ENCODE measurements at places on chromosomes 3 and 15.

GRCh38 chr3:185763347-185764005, 61.4 kb downstream of the IGF2BP2 start:
- no peak for DNase-seq

- no peak for DNase-seq
Observed at GRCh38 chr15:25785641-25786025, 77.5 kb downstream of the ATP10A start.

DNA sequence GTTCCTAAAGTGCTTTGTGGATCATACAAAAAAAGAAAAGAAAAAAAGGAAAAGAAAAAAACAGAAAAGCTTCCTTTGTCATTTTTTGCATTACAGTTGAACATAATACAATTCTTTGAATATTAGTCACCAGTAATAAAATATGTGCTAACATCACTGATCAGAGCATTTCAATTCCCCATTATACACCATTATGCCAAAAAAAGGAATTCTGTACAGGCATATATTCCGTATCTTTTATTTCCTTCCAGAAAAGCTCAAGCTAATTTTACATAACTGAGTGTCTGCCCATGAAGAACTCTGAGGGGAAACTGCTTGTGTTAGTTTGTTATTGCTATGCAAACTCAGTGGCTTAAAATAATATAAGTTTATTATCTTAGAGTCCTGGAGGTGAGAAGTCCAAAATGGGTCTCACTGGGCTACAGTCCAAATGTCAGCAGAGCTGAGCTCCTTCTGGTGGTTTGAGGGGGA, 377.9 kb downstream of the GAP43 start:
- DNase-seq, result no peak

DNA sequence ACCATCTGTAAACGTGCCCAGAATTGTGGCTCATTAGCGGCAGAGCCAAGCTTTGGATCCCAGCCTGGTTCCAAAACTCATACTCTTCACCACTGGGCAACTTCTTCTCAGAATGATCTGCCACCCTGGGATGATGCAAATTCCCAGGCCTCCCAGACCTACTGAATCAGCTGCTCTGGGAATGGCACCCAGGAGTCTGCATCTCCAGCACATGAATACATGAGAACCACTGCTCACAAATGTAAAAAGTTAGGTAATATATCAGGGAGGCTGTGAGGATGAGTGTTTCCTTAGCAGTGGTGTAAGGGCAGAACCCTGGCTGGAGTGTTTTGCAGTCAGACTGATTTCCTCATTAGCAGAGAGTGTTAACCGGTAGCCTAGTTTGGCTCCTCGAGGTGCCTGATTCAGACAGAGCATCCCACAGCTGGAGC, 94.2 kb downstream of the LIPC start:
- no peak for DNase-seq

- DNase-seq, result peak; percentile 33
Observed at GRCh38 chr3:183255348-183255730, 2.3 kb downstream of the B3GNT5 start.

DNA sequence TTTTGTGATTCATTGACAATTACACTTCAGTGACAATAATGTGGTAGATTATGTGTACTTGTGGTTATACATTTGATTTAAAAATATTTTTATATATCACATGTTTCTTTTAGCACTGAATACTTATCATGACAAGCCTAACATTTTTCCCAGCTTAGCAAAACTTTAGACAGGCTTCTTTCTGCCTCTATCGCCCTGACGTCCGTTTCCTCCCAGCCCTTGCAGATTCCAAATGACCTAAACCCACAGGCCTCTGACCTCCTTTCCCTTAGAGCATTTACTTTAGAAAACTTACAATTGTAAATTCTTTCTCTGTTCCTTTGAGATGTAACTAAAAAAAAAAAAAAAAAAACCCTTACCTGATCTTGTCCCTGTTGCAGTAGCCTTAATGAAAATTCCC, 326.1 kb downstream of the UNC13C start:
- no peak for DNase-seq

DNA sequence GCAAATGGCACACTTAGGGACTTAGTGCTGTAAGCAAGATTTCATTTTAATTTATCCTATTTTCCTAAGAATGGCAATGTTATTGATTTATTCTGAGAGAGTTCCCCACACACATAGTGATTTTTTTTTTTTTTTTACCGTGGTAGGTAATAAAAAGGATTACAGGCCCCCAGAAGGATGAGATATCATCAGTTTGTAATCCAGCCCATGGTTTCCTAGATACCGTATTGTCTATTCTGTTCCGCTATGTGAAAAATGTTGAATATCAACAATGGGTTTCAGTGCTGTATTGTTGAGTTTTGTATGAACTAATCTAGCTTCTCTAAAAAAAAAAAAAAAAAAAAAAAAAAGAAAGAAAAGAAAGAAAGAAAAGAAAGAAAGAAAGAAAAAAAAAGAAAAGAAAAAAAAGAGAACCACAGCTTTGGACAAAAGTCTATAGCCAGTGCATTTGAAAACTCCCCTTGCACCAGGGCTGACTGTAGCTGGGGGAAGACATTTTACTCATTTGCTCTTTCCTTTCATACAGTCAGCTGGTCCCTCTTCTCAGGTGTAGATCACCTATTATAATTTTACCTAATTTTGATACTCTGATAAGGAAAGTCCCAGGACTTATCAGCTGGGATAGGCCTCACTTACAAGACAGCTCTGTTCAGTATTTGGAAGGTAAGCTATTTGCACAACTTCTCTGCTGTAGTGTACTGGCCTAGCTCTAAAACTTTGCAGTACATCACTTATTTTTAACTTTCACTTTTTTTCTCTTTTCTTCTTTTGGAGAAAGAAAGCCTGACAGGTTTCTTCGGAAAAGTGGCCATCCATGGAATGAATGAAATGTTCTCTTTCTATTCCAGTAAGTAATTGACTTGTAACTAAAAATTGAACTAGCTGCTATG, 101.4 kb upstream of the SOX2 start:
- DNase-seq, result no peak

GRCh38 chr3:24405057-24405456, 89.6 kb downstream of the THRB start:
- DNase-seq, result no peak

DNA sequence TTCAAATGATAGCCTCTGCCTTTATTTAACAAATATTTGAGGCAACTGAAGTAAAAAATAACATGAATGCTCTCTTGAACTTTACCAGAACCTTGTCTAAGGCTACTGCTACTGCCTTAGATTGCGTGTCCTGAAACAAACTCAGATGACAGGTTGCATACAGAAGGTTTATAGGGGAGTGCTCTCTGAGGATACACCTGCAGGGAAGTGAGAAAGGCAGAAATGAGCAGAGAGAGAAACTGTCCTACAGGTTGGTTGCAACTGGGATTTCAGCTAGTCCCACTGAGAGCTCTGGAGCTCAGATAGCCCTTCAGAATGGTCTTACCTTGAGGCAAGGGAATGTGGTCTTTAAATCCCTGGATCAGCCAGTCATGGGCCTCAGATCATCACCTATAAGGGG, 165.5 kb downstream of the IL5RA start:
- no peak for DNase-seq

DNA sequence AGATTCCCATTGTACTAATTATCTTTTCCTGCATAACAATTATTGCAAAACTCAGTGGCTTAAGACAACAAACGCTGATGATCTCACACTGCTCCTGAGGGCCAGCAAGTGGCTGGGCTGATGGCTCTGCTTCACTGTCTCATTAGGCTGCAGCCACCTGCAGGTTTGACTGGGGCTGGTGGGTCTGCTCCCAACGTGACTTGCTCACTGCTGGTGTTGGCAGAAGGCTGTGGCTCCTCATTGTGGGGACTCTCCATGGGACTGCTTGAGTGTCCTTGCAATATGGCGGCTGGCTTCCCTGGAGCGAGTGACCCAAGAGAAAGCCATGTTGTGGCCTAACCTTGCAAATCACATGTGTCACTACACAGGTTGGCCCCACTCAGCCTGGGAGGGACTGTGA, 71.1 kb downstream of the PLXNA1 start:
- no peak for DNase-seq

- no peak for DNase-seq
Observed at GRCh38 chr3:20125897-20126296, 60.1 kb downstream of the SGO1 start.

DNA sequence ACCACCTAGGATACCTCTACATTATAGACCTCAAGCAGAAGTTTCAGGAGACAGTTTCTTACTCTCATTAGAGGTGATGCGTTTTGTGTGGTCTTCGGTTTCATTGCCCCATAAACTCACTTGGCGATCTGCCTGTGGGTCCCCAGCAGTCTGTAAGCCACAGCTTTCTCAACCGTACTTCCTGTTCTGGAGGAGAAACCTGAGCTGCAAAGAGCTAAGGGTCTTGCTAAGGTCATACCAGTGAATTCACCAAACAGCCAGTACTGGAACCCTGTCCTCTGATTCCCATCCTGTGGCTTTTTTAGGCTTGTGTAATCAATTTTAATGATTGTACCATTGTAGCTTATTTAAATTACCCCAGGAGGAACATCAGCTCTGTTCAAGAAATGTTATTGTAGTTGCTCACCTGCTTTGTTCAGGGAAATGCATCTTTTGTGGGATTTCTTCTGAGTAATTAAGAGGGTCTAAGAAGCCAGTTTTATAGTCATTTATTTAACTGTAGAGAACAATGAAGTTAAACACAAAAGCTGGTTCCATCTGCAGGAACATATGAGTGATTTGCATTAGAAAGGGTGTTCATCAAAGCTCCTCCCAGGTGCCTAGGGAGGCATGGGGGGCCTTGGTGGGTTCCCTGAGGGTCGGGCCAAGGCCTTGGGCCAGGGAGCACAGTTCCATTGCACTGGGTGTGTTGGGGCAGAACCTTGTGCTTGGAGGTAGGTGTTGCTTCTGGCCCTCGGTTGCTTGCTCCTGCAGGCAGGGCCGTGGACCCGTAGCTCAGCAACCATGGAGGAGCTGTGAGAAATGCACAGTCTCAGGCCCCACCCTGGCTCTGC, 69.6 kb downstream of the APBA2 start:
- DNase-seq, result no peak

- no peak for DNase-seq
Observed at GRCh38 chr15:101067660-101068522, 148.7 kb downstream of the LRRK1 start.

DNA sequence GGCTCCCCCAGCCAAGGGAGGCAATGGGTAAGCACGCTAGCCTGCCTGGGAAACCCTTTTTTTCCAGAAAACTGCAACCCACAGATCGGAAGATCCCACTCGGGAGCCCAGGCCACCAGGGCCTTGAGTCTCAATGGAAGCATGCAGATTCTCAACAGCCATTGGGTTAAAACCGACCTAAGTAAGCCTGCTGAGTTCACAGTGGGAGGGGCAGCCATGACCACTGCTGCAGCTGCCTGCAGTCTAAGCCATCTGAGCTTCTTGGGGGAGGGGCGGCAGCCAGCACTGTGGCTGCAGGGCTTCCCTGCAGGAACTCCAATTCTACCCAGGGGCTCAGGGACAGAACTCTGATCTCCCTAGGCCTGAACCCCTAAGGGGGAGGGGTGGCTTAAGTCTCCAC, 82.0 kb downstream of the DPPA2 start:
- DNase-seq, result no peak

DNA sequence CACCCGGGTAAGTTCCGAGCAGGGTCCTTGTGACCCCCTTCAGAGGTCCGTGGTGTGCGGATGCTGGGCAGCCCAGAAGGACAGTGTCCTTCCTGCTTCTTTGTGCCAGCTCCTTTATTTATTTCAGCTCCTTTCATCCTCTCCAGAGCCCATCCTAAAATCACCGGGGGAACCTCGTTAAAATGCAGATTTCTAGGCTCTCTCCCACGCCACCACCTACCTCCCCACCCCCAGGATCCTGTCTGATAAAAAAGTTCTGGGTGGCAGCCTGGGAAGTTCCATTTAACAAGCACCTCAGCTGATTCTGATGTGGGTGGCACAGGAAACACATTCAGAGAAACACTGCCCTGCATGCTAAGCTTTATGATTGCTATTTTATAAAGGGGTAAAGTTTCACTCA, 12.5 kb upstream of the IGF1R start:
- no peak for DNase-seq

- no peak for DNase-seq
Observed at GRCh38 chr3:4551051-4551711, 58.0 kb downstream of the ITPR1 start.

GRCh38 chr3:64475037-64475436, 212.8 kb downstream of the ADAMTS9 start:
- no peak for DNase-seq

GRCh38 chr3:29577250-29577649, 296.4 kb downstream of the RBMS3 start:
- no peak for DNase-seq

- DNase-seq, result no peak
Observed at GRCh38 chr3:177102553-177102952, 94.7 kb downstream of the TBL1XR1 start.

GRCh38 chr15:74196175-74196574, 6.4 kb downstream of the STRA6 start:
- no peak for DNase-seq

- no peak for DNase-seq
Observed at GRCh38 chr3:120459196-120459595, 8.4 kb upstream of the FSTL1 start.

GRCh38 chr15:57376696-57377477, 582 bp downstream of the CGNL1 start:
- DNase-seq, result no peak

DNA sequence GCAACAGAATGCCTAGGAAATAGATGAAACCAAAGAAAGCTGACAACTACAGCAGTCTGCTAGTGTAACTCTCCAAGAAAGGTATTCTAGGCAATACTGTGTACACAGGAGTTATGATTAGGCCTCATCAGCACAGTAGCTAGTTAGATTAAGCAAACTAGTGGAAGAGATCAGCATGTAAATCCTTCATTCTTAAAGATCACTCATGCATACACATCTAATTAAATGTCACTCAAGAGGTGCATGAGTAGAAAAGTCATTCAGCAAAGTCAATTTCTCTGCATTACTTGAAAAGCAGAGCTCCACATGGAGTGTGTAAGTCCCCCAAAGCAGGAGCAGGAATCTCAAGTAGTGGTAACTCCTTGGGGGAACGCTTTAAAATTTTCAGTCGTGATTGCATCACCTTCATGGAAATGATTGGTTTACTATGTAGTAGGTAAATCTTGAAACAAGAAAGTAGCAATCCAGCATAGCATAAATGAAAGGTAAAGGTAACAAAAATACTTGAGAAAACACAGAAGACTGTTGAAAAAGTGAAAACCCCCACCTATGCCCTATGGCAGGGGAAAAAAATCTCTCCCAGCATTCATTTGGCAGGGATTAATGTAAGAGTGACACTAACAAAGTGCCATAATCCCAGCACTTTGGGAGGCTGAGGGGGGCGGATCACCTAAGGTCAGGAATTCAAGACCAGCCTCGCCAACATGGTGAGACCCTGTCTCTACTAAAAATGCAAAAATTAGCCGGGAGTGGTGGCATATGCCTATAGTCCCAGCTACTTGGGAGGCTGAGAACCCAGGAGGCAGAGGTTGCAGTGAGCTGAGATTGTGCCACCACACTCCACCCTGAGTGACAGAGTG, 29.4 kb upstream of the PPIB start:
- no peak for DNase-seq

- no peak for DNase-seq
Observed at GRCh38 chr3:62845996-62846395, 29.2 kb downstream of the CADPS start.

All from activated T-cell treated with anti-CD3 and anti-CD28 coated beads, Interleukin-2, amount 50 U/mL, for 48 hours (primary cell).